ENCODE measurements at places on chromosomes 4 and X.

DNA sequence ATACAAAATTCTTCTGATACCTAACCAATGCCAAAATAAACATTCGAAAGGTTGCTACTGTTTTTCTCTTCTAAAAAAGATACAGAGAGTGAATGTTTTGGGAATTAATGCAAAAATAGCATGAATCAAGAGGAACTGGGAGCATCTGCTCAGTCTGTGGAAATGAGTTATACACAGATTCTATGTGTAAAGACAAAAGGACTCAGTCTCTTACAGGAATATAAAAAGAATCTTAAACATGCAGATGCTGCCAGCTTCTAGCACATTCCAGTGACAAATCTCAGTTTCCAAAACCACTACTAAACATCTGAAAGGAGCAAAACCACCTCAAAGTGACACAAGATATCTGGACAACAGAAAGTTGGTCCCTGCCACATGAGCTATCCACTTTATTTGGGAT, 55.0 kb downstream of the PAPSS1 start:
- no peak for DNase-seq

GRCh38 chrX:40175511-40176350, 78.0 kb upstream of the BCOR start:
- DNase-seq: peak; percentile 72

DNA sequence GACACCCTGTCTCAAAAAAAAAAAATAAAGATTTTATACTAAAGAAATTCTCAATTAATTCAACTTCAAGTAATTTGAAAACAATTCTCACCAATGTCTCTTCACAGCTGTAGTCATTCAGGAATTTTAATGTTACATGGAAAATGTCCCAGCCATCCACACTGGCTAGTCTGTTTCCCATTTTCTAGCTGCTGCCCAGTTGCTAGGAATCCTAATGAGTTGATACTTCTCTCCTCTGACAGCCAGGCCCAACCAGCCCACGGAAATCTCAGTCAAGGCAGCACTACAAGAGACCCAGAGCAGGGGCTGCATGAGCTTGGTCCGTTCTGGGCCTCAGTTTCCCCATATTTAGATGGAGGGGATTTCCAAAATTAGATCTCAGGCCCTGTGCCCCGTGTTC, 59.1 kb downstream of the CASP3 start:
- DNase-seq: no peak

DNA sequence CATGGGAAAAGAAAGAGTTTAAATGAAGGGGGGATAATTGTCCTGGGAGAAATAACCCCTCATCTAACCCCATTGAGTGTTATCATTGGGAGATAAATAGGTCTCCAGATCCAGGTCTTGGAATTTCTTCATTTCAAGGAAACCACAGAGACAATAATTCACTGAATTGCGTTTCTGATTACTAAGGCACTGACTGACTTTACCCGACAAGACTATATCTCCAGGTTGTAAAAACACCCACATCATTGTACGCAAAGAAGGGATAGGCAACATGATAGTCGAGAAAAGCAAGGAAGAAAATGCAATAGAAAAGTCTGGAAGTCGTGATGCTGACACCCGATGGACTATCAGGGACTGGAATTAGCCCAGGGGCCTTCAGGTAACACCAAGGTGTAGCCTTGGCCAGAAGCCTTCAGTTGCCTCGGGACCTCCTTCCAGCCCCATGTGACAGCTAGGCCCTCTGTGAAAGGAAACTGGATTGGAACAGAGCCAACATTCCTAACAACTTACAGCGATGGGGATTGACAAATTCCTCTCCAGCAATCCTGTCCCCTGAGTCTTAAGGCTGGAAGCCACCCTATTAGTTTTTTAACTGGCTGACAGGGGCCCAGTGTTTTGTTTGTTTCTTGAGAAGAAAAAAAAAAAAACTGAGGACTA, 46.5 kb upstream of the RAB9B start:
- no peak for DNase-seq

- DNase-seq: no peak
These were observed 823.8 kb downstream of the CCSER1 start for GRCh38 chr4:90951037-90951436.

Measured in stimulated activated CD4-positive, alpha-beta T cell treated with anti-CD3 and anti-CD28 coated beads, Interleukin-4, amount 100 ng/mL, for 4 hours (primary cell).